A172 (cell line): ENCODE measurements at places on chromosomes 16 and 17. TPM values are rescaled to one million over a fixed set of nuclear protein-coding genes. Genes with fewer than 3 reads are reported as not detected.

CRYBA1 gene
- not detected in 2 replicates for total RNA-seq

CNEP1R1 gene
- 32.7 and 33.6 TPM in 2 replicates for total RNA-seq

DYNLL2 gene
- 20.7 and 21.0 TPM in 2 replicates for total RNA-seq

OR3A3 gene
- total RNA-seq = not detected in 2 replicates

SDF2 gene
- 102 and 112 TPM in 2 replicates for total RNA-seq

NGFR gene
- 1.8 and 2.3 TPM in 2 replicates for total RNA-seq

MYH2 gene
- 0.12 and 0.17 TPM in 2 replicates for total RNA-seq

EVI2A gene
- total RNA-seq = 14.8 and 16.1 TPM in 2 replicates

DOC2B gene
- 0.14 TPM in 2 replicates for total RNA-seq
